GM04503 (cell line): ENCODE measurements at places on chromosomes 7 and 10.

DNA sequence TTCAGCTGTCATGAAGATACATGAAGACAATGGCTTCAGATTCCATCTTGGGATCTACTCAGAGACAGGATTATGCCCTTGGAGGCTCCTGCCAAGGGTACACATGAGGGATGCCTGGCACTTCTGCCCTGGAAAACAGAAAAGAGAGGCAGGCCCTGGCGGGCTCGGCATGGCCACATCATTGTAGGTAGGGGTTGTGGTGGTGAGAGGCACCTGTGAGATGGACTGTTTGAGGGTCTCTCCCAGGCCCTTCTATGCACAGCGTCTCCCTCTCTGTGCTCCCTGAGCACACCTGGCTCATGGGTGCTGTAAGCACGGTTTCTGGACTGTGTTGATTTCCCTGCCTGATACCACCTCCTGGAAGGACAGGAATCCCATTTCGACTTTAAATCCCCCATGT is 304.3 kb downstream of the GLRX3 start:
- DNase-seq: no peak

DNA sequence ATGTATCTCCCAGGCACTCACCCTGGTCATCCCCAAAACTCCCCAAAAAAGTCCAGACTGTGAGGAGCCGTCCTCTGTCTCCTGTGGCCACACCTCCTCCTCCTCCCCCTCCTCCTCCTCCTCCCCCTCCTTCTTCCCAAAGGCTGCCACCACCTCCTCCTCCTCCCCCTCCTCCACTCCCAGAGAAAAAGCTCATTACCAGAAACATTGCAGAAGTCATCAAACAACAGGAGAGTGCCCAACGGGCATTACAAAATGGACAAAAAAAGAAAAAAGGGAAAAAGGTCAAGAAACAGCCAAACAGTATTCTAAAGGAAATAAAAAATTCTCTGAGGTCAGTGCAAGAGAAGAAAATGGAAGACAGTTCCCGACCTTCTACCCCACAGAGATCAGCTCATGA is 7.1 kb downstream of the LMOD2 start:
- no peak for DNase-seq

DNA sequence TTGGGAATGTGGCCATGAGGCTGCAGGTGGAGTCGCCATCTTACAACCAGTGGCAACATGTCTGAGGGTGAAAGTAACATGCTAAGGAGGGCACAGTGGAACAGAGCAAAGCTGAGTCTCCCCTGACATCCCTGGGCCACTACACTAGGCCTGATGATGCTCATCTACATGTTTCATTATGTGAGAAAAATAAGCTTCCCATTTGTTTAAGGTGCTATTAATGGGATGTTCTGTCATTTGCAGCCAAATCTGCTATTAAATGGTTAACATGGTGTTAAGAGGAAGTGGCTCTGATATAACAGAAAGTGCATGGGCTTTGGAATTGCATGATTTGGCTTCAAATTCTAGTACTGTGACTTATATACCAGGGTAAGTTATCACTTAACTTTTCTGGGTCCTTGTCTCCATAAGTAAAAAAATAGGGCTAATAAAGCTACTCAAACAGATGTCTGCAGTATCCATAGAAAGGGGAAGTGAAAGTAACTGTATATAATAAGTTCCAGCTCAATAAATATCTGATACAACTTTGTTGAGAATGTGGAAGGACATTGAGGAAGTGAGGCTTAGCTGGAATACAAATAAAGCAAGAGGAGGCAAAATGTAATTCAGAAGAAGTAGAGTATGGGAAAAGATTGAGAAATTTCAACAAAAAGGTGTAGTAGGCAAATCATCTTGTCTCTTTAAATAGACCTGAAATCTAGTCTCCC is 158.9 kb downstream of the RTKN2 start:
- DNase-seq: no peak

DNA sequence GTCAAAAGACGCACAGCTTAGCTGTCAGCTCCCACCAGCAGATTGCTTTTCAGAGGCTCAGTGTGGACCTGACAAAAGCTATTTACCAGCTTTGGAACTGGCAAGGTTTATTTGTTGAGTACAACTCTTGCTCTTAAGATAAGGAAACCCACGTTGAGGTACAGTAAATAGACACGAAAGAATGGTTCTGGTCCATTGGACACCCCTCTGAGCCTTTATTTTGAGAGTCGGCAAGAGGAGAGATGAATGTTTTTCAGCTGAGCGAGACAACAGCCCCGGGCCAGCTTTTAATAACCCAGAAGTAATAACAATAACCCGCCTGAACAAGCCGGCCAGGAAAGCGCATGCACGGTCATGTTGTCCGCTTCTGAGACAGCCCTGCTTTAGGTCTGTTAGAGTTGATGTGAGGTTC is 49.0 kb downstream of the WNT2 start:
- DNase-seq: no peak

DNA sequence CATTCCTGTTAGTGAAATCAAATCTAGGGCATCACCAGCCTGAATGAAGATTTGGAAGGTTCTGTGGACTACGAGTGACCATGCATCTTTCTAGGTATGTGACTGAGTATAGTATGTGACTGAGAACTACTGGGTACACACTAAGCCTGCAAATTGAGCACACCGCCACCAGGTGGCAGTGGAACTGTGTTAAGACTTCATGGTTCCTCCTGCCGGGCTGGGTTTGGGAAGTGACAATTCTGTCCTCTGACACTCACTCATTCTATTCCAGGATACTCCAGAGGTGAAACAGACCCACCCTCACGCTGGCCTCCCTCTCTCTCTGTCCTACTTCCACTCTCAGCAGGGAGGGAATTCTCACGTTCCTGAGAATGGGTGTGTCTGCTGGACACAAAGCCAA is 84.0 kb upstream of the TMEM248 start:
- no peak for DNase-seq

DNA sequence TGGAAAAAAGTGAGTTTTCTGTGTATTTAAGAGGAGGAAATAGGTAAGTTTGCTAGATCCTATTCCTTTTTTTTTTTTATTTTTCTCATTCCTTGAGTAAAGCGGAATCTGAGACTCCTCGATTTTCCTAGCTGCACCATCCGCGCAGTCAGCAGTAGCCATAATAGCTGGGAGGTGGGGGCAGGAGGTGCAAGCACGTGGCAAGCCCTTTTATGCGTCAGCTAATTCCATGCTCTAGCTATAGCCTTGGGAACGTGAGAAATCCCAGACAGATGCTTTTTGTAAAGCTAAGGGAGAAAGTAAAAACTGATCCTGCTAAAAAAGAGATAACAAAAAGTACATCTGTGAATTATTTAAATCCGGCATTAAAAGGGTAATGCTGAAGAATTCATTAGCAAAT is 33.2 kb upstream of the TPK1 start:
- DNase-seq: no peak

GRCh38 chr10:84294766-84295447 is 33.5 kb upstream of the CCSER2 start:
- DNase-seq: no peak

DNA sequence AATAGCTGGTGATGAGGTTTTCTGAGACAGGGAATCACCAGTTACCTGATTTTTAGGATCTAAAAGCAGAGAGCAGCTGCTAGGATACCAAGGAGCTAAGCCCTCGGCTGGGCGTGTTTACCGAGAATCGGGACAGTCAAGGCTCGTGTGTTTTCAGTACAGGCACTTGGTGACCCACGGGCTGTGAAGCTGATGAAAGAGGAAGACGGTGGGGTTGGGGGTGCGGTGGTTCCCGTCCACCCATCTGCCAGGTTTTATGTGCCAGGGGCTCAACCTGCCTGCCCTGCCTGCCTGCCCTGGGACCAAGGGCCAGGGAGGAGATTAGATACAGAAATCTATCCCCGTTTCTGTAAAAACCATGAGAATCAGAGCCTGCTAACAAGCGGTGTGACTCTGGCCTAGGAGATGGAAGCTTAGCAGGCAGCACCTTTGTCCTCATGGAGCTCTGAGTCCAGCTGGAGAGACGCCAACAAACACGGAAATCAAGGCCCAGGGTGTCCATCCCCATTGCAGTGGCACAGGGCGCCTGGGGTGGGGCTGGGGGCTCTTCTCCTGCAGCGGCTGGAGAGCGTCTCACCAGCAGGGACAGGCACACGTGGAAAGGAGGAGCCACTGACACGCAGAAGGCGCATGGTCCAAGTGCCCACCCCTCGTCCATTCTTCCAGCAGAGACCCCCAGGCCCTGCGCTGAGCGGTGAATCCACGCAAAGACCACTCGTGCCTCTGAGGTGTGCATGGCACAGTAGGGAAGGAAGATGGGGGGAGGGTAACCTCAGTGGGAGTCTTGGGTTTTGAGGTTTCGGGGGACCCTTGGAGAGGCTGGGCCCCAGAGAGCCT is 265.0 kb upstream of the TCERG1L start:
- no peak for DNase-seq

GRCh38 chr7:144174613-144175012 is 8.7 kb upstream of the CTAGE4 start:
- no peak for DNase-seq

DNA sequence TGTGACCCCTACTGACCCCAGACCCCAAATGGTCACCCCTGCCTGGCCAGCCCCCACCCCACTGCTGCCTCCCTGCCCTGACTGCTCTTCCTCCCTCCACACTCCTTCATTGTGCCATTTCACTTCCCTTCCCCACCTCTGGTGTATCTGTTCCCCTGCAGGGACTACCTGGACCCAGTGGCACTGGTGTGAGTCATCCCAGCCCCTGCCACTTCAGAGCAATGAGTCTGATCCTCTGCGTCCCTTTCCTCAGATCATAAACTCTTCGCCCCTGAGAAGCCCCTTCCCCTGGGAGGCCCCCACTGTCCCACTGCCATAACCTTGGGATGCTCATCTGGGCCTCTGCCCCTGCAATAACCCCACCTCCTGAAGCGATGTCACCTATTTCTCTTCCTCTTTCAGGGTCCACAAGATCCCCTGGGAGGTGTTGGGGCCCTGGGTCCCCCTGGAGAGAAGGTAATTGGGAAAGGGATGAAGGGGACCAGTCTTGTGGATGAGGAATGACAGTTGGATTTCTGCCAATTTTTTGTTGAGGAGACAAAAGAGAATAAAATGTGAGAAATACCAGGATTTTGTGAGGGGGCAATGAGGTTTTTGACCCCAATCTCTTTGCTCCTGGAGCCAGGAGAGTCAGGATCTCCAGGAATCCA is 19.1 kb upstream of the VOPP1 start:
- DNase-seq: no peak

DNA sequence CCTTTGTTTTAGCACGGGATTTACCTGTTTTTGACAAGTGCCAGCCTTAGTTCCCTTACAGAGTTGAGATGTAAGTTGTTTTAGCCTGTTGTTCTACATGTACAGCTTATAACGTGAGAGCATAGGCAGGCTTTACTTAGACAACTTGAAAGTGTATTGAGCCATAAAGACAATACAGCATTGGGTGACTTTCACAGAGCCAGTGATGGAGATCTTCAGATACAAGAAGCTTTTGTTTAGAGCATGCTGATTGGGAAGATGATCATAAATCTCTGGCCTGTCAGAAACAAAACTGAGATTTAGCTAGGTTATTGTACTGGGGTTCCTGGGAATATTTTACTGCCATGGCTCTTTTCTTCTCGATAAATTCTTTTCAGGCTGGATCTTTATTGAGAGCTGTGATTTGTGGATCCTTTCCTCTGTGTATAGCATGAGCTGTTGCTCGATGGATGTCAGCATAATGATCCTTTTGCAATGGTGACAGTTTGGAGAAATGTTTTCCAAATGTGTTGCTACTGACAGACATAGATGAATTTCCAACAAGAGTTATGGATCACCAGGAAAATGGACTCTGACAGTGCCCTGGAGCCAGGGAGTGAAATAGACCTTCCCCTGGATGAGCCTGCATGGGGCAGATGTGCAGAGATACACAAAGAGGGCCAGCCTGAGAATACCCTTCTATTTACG is 30.2 kb downstream of the LHFPL3 start:
- DNase-seq: no peak

DNA sequence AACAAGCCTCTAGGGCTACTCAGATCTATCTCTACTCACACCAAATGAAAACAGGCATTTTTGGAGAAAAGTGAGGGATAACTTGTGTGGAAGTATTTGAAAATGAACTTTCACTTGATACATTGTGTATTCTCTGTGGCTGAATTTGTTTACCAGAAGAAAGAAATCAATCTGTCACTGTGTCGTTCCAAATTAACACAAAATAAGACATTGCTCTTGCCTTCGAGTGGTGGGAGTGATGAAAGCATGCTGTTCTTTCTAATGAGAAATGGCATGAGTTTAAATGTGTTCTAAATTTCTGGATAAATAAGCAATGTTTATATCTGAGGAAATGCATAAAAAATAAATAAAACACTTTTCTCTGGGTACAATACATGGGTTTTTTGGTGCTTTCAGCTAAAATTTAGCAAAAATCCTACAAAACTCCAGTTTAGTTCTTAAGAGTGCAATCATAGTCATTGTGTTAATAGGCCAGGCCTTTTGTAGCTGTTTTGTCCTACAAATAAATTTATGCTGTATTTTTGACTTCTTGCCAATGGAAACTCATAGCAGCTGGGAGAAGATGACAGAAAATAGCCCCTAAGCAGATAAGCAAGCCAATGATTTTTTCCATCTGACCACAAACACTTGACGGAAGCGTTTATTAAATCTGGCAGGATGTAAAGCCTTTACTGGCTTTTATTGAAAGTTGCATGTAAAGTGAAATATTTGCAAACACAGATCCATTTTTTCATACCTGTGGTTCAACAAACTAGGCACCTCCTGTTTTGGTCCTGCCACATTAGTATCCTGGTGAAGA is 1064.1 kb upstream of the GHITM start:
- DNase-seq: no peak

- DNase-seq: no peak
Observed at GRCh38 chr7:158655507-158655906, 49.1 kb downstream of the NCAPG2 start.

- DNase-seq: no peak
Observed at GRCh38 chr10:21449288-21449966, 76.1 kb downstream of the SKIDA1 start.

- DNase-seq: no peak
Observed at GRCh38 chr10:85542936-85543730, 823.5 kb downstream of the GRID1 start.

DNA sequence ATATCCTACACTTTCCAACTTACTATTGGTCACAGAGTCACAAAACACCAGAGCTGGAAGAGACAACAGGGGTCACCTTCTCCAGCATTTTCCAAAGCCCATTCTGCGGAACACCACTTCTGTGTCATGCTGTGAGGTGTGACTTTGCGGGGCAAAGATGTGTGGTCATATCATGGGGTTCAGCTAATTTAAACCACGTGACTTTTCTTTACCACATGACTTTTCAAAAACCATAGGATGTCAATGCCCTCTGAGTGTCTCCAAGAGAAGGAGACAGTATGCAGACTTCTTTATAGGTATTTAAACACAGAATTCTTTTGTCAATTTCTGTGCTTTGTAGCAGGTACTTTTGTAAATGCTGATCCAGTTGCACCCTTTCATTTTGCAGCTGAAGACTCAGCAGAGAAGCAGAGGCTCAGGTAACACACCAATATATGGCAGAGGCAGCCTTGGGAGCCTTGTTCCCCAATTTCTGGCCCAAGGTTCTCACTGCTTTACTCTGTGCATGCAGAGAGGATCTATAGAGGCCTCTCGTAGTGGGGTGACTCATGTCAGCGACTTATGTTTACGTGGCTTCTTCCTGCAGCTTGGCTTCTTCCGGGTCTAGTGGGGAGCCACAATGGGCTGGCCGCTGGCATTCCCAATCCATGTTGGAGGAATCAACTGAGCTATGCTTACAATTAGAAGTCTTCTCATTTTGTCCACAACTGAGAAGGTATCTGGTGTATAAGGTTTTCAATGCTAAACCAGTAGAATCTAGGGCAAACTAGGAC is 104.0 kb upstream of the RHOBTB1 start:
- DNase-seq: no peak

- no peak for DNase-seq
Observed at GRCh38 chr10:130807721-130808120, 503.8 kb downstream of the TCERG1L start.
